Activated CD4-positive, alpha-beta memory T cell treated with anti-CD3 and anti-CD28 coated beads for 36 hours (primary cell): ENCODE measurements at places on chromosomes 1 and 21. TPM values are rescaled to one million over a fixed set of nuclear protein-coding genes. Genes with fewer than 3 reads are reported as not detected.

DNA sequence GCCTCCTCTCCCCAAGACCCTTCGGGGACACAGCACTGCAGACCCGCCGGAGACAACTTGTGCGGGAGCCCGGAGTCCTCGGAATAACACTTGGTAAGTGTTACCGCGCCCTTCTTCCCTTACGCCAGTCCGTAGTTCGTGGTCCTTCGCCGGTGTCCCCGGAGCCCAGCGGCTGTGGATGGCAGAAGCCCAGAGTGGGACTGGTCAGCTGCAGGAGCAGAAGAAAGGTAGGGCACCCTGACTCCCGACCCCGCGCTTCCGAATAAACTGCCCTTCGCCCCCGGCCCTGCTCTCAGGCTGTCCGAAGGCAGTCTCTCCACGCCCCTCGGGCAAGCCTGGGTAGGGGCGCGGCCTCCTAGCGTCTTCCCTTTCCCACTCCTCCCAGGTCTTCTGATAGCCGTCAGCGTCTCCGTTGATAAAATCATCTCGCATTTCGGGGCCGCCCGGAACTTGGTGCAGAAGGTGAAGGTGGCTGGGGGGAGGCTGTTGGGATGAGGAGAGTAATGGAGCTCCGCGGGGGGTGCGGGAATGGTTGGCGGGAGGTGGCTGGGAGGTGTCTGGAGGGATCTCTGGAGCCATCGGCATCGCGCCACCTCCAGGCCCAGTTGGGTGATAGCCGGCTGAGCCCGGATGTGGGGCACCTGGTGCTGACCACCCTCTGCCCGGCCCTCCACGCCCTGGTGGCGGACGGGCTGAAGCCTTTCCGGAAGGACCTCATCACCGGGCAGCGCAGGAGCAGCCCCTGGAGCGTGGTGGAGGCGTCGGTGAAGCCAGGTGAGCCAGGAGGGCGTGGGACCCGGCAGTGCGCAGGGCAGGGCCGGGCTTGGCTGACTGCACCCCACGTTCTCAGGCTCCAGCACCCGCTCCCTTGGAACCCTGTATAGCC, 4.3 kb downstream of the RUSC1 start:
- H3K4me1 ChIP-seq: peaks cover 26% of the 10 kb centered on the region
- DNase-seq: peak; percentile 38
- H3K36me3 ChIP-seq: peaks cover 12% of the 10 kb centered on the region
- H3K4me3 ChIP-seq: peak overlapping the region; percentile 83

DNA sequence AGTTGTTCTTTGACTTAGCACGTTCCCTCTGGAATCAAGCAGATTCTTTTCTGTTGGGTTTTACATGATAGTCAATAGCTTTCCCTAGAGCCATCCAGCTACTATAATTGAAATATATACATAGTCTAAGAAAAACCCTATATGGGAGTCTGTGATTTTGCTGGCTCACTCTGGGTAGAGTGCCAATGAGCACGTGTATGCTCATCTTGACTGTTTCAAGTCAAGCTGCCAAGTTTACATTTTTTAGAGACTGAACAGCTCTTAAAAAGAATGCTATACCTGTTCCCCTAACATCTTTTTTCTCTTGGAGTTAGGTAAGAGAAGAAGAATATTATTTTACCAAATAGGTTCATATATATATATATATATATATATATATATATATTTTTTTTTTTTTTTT, 182.8 kb upstream of the NRIP1 start:
- H3K27me3 ChIP-seq: peaks cover 1% of the 10 kb centered on the region
- H3K27ac ChIP-seq: no peak overlapping the region
- no peaks in the 10 kb centered on the region for H3K36me3 ChIP-seq

- peak overlapping the region; percentile 92 for H3K27ac ChIP-seq
- peaks cover 36% of the 10 kb centered on the region for H3K4me1 ChIP-seq
- H3K36me3 ChIP-seq: peaks cover 3% of the 10 kb centered on the region
- no peak for DNase-seq
Observed at GRCh38 chr1:173715538-173715844, 710 bp downstream of the KLHL20 start.

- H3K4me3 ChIP-seq: no peak overlapping the region
- H3K4me1 ChIP-seq: no peaks in the 10 kb centered on the region
- no peak overlapping the region for H3K27ac ChIP-seq
- H3K36me3 ChIP-seq: no peaks in the 10 kb centered on the region
Observed at GRCh38 chr1:44594871-44595735, 79.2 kb downstream of the TMEM53 start.

GRCh38 chr1:48229317-48229716, 6.8 kb downstream of the SLC5A9 start:
- no peak for DNase-seq
- H3K36me3 ChIP-seq: no peaks in the 10 kb centered on the region
- no peaks in the 10 kb centered on the region for H3K4me1 ChIP-seq
- H3K4me3 ChIP-seq: no peak overlapping the region

GRCh38 chr1:116465845-116466685, 93.0 kb downstream of the ATP1A1 start:
- H3K27me3 ChIP-seq: peaks cover 3% of the 10 kb centered on the region
- H3K4me3 ChIP-seq: no peak overlapping the region
- H3K27ac ChIP-seq: no peak overlapping the region
- DNase-seq: no peak
- H3K36me3 ChIP-seq: no peaks in the 10 kb centered on the region

- DNase-seq: no peak
- no peak overlapping the region for H3K27ac ChIP-seq
- peaks cover 2% of the 10 kb centered on the region for H3K36me3 ChIP-seq
- H3K27me3 ChIP-seq: no peaks in the 10 kb centered on the region
Observed at GRCh38 chr1:192973202-192973601, 86.0 kb downstream of the UCHL5 start.

The TMOD4 gene
- 1.7 TPM for total RNA-seq

DNA sequence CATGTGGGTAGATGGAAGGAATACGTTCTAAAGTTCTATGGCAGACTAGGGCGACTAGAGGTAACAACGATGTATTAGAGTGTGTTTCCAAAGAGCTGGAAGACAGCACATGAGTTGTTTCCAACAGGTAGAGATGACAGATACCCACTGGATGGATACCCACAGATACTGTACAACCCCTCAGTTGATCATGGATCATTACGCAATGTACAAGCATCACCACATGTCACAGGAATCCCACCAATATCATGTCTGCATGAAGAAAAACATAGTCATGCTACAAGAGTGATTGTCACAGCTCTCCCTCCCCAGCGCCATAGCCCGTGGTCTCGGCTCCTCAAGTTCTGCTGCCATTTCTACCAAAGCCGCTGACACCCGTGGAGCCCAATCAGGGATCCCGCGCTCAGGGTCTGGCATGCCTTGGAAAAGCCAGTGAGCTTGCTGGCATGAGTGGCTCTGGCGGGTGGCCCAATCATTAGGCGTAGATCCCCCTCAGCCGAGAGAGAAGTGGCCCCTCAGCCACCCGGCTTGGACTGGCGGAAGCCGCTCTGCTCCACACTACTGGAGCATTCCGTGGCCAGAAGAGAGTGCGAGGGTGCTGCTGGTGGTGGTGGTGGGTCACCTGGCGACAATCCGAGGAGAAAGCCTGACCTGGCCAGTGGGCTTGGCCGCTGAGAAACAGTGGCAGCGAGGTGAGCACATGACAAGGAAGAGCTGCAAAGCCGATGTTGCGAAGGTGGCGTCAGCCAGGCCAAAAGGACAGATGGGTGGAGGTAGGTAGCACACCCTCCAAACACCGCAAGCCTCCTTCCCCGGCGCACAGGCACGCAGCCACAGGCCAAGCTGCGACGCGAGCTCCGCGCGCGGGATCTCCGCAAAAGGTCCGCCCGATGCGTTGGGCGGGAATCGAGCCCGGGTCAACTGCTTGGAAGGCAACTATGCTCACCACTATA, 65.7 kb upstream of the FCGR2A start:
- H3K27ac ChIP-seq: peak overlapping the region; percentile 42
- peaks cover 31% of the 10 kb centered on the region for H3K27me3 ChIP-seq
- no peaks in the 10 kb centered on the region for H3K36me3 ChIP-seq
- peaks cover 12% of the 10 kb centered on the region for H3K4me1 ChIP-seq
- DNase-seq: peak; percentile 54

GRCh38 chr21:40200126-40200525, 332.9 kb downstream of the PCP4 start:
- H3K27me3 ChIP-seq: no peaks in the 10 kb centered on the region
- H3K4me1 ChIP-seq: no peaks in the 10 kb centered on the region
- no peak overlapping the region for H3K4me3 ChIP-seq
- H3K27ac ChIP-seq: no peak overlapping the region

GRCh38 chr21:42384989-42385388, 10.9 kb downstream of the TMPRSS3 start:
- no peak for DNase-seq
- no peak overlapping the region for H3K4me3 ChIP-seq
- H3K27me3 ChIP-seq: no peaks in the 10 kb centered on the region

DNA sequence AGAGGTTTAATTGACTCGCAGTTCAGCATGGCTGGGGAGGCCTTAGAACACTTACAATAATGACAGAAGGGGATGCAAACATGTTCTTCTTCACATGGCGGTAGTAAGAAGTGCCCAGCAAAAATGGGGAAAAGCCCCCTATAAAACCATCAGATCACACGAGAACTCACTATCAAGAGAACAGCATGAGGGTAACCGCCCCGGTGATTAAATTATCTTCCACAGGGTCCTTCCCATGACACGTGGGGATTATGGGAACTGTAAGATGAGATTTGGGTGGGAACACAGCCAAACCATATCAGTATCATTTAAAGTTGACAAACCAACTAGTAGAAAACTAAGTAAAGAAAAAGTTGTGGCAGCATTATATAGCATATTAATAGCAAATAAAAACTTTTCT, 71.3 kb upstream of the DNAJC6 start:
- no peak overlapping the region for H3K27ac ChIP-seq
- peaks cover 8% of the 10 kb centered on the region for H3K27me3 ChIP-seq
- H3K4me1 ChIP-seq: no peaks in the 10 kb centered on the region
- DNase-seq: no peak
- H3K4me3 ChIP-seq: no peak overlapping the region

The ADCY10 gene
- not detected for total RNA-seq

DNA sequence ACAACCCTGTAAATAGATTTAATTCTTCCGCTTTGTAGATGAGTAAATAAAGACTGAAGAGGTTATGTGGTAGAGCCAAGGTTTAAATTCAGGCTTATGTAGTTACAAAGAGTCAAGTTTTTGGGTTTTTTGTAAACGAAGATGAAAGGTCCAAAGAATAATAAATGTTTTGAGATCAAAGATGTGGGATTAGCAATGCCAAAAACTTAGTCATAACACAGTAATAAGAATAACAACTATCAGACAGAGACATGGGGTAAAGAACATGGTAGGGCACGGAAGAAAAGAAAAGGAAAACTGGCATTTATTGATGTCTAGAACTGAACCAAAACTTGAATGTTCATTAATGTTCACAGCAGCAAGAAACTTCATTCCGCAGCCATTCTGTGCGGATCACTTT, 42.9 kb downstream of the EXTL2 start:
- H3K36me3 ChIP-seq: no peaks in the 10 kb centered on the region
- peaks cover 20% of the 10 kb centered on the region for H3K27me3 ChIP-seq
- H3K4me3 ChIP-seq: no peak overlapping the region
- H3K4me1 ChIP-seq: no peaks in the 10 kb centered on the region
- no peak overlapping the region for H3K27ac ChIP-seq

DNA sequence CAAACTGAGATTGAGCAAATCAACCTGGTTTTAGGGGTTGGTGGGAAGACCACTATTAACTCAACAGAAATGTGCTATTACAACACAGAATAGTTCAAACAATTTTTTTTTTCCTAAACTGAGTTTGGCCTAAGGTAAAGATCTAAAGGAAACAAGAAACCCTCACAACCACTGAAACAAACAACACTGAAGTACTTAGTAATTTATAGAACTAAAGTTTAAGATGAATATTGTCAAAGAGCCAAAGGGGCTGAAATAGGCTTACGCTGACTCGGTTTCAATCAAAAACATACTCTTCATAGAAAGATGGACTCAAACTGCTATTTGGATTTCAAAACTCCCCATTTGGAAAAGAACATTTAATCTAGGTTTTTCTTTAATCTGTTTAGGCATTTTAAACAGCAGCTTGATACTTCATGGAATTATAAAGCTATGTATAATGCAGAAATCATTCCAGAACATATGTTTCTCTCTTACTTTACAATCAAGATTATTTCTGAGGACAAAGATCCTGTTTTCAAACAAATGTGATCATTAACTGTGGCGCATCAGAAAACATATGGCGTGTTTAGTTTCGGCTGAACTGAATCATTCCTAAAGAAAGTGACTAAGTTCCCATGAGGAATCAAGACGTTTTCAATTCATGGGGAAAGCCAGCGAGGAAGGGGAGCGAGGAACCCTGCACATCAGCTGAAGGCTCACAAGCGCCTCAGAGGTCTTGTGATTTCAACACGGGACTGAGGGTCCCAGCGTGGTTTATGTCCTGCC, 62.7 kb downstream of the SYT6 start:
- DNase-seq: no peak
- peaks cover 6% of the 10 kb centered on the region for H3K27me3 ChIP-seq

The MIS18A gene
- 36.1 TPM for total RNA-seq

- H3K27ac ChIP-seq: no peak overlapping the region
- H3K27me3 ChIP-seq: no peaks in the 10 kb centered on the region
- H3K36me3 ChIP-seq: no peaks in the 10 kb centered on the region
- H3K4me3 ChIP-seq: no peak overlapping the region
Observed at GRCh38 chr1:119481951-119482350, 25.1 kb upstream of the HSD3B1 start.

DNA sequence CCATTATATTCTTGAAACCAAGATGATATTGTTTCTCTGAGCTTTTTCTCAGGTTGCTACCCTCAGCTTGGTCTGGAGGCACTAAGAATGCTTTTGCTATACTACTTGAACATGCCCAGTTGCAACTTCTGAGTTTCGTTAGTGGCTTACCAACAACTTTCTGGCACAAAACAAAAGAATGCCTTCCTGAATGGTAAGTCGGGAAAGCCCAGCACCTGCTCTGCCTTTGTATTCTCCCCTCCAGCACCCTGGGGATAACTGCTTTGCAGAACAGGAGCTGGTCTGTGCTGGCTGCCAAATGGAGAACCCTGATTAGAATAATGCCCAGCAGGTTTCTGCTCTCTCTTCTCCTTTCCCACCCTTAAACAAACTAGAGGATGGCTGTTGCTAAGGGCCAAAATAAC, 149.3 kb downstream of the TGFB2 start:
- H3K4me3 ChIP-seq: no peak overlapping the region
- no peaks in the 10 kb centered on the region for H3K4me1 ChIP-seq
- peaks cover 10% of the 10 kb centered on the region for H3K27me3 ChIP-seq

The AMPD1 gene
- not detected for total RNA-seq

The ERG gene
- not detected for total RNA-seq
